ENCODE measurements at places on chromosomes 3 and 15.

GRCh38 chr3:184717399-184717983 lies 5.6 kb upstream of the MAGEF1 start:
- DNase-seq, result no peak

DNA sequence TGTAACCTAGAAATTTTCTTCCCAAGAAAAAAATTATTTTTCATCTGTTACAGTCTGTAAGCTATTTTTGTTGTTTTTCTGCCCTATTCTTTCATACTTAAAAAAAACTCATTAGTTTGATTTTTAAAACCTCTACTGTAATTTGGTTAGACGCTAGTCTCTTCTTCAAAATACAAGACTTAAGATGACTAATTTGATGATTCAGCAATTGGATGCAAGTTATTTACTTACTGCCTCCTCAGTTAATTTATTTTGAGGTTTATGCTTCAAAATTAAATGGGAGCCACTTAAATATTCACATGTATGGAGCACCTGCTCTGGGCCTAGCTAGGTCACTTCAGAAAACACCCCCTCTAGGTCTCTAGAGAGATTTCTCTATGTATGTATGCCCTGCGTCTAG lies 132.4 kb downstream of the IQCH start:
- DNase-seq, result no peak

- DNase-seq, result no peak
Observed at GRCh38 chr15:65960586-65960985, 91.3 kb downstream of the RAB11A start.

- peak; percentile 91 for DNase-seq
Observed at GRCh38 chr15:38068626-38069391, 134.4 kb downstream of the TMCO5A start.

DNA sequence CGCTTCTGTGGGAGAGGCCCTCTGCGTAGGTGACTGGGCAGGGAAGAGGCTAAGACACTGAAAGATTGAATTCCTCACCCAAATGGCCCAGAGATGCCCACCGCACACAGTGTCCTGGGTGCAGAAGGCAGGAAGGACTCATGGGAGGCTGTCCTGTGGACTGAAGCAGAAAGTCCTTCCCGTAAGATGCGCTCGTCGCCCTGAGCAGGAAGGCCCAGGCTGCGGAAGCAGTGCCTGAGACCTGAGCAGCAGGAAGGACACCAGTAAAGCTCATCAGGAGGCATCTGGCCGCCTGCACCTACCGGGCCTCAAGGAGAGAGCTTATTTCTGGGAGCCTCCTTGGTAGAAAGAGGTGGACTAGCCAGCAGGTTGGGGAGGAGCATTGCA lies 3.3 kb downstream of the PAK6 start:
- DNase-seq, result no peak

DNA sequence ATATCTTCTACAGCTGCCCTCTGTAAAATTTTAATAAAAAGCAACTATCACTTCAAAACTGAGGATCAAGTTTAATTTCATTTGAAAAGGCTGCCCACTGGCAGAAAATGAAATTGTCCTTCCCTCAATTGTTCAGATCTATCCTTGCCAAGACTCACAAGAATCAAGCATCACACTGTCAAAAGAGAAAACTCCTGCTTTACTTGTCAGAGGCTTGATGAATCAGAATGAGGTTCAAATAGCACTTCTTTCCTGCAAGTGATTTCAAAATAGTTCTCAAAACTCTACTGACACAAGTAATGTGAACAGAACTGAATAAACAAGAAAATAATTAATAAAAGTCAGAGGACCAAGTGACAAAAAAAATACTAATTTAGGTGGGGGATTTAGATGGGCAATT lies 70.6 kb downstream of the GOLIM4 start:
- DNase-seq, result peak; percentile 7

DNA sequence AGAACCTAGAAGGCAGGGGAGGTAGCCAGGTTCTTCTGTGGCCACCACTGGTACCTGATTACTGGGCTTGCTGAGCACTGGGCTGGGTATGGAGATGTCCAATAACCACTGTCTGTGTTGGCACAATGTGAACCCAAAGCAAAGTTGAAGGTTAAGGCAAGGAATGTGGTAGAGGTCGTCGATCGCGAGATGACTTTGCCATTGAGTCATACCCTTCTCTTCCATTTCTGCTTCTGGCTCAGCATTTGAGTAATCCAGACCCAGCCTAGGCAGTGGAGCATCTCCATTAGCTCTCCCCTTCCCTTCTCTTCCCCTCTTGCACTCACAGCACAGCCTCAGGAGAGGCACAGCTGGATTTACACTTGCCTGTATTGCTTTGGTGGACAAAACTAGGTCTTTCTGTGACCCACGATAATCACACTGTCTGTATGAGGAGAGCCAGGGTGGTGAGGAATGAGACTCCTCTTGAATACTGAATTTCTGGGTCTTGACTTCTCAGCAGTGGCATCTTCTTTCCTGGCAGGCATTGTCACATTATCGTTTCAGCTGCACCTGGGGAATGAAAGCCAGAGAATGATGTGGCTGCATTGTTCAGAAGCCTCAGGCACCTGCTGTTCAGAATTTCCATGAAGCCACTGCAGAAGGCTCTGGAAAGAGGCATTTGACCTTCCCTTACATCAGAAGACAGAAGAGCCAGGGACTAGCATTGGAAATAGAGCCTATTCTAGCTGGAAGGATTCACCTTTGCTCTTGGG lies 272.6 kb downstream of the PDCD6IP start:
- no peak for DNase-seq

DNA sequence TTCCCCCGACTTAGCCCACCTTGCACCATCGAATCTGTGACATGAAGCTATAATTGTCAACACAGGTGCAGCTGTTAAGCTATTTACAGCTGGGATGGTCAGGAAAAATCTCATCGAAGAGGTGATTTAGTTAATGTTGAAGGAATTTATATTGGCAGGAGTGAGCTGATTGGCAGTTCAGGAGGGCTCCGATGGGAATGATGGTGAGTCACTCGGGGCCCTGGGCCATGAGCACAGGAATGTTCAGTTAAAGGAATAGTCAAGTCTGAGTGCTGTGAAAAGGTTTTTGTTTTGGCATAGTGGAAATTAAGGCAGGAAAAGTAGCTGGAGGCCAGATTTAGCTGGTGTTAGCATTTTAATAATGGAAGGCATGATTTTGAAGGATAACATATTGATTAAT lies 95.7 kb downstream of the OXSM start:
- DNase-seq, result peak; percentile 16

- DNase-seq, result peak; percentile 23
Observed at GRCh38 chr3:111473550-111473949, 68.4 kb upstream of the CD96 start.

DNA sequence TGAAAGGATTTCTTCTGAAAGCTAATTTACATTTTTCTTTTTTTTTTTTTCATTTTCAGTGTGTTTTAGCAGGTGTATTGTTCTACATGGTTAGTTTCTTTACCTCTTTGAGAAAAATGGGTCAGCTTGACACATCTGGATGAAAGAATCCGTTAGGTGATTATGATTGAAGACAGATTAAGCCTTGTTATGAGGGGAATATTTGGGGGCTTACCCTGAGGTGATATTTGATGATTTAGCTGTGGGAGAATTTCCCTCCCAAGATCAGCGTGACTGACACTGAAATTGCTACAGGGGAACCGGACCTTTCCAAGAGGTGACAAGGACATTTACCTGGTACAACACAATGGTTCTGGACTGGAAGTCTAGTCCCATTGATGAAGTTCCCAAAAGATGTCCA lies 147.5 kb downstream of the NFKBIZ start:
- no peak for DNase-seq

- no peak for DNase-seq
Observed at GRCh38 chr3:111838133-111838532, 20.9 kb upstream of the PHLDB2 start.

GRCh38 chr3:104106276-104106675 lies 1260.4 kb upstream of the ALCAM start:
- no peak for DNase-seq

DNA sequence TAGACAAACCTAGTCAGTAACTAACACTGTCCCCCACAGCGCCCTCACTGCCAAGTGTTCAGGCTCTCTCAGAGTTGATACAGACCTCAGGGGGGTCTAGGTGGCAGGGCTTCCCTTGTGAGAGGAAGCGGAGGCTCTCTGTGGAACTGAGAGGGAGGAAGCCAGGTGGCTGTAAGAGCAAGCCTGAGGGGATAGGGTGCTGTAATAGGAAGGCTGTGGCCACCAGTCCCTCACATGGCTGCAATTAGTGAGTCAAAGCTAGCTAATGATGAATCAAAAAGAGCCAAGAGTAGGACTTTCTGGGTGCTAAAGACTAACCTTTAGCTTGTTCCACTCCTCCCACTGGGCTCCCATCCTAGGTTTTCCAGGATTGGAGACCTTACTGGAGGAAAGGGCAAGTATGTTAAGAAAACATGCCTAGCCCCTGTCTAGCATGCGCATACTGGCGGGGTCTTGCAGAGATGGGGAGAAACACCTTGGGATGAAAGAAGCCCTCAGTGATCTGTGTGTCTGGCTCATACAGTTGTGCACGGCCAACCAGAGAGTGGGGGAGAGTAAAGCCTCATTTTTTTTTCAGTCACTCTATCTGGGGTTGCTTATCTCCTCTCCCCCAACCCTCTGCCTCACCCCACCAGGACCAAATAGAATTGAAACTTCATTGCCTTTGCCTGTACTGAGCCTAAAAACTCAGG lies 13.3 kb upstream of the SOX2 start:
- no peak for DNase-seq

DNA sequence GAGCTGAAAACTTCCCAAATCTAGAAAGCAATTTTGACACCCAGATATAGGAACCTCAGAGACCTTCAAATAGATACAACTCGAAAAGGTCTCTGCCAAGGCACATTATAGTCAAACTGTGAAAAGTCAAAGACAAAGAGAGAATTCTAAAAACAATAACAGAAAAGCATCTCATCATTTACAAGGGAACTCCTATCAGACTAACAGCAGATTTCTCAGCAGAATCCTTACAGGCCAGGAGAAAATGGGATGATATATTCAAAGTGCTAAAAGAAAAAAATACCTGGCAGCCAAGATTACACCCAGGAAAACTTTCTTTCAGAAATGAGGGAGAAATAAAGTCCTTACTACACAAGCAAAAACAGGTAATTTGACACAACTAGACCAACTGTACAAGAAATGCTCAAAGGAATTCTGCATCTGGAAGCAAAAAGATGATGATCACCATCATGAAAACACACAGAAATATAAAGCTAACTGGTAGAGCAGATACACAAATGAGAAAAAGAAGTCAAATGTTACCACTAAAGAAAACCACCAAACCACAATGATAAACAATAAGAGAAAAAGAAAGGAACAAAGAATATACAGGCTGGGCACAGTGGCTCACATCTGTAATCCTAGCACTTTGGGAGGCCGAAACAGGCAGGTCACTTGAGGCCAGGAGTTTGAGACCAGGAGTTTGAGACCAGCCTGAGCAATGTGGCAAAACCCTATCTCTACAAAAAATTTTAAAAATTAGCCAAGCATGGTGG lies 50.4 kb downstream of the ADAM10 start:
- no peak for DNase-seq

DNA sequence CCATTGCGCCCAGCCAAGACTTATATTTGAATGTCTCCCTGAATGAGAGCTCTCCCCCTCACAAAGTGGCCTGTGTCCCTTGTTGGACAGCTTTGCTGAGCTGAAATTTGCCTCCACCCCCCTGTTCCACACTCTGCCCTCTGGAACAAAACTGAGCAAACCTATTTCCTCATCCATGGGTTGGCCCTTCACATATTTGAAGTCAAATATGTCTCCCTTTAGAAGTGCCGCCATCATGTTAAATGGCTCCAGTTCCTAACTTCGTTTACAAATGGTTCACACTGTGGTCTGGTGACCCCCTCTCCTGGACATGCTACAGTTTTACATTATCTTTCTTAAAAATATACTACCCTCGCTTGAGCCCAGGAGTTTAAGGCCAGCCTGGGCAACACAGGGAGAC lies 4.6 kb downstream of the PLIN1 start:
- DNase-seq, result no peak

GRCh38 chr3:15271785-15272381 lies 60.5 kb downstream of the SH3BP5 start:
- no peak for DNase-seq

DNA sequence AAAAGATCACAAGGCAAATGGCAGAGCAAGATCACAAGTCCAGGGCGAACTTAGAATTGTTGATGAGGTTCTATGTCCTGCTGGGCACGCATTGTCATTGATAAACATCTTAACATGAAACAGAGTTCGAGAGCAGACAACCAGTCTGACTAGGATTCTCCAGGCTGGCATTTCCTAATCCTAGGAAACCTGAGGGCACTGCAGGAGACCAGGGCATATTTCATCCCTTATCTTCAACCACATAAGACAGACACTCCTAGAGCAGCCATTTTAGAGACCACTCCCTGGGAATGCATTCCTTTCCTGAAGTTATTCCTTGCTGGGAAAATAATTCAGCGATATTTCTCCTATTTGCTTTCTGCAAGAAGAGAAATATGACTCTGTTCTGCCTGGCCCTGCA lies 1199.9 kb downstream of the SI start:
- no peak for DNase-seq

DNA sequence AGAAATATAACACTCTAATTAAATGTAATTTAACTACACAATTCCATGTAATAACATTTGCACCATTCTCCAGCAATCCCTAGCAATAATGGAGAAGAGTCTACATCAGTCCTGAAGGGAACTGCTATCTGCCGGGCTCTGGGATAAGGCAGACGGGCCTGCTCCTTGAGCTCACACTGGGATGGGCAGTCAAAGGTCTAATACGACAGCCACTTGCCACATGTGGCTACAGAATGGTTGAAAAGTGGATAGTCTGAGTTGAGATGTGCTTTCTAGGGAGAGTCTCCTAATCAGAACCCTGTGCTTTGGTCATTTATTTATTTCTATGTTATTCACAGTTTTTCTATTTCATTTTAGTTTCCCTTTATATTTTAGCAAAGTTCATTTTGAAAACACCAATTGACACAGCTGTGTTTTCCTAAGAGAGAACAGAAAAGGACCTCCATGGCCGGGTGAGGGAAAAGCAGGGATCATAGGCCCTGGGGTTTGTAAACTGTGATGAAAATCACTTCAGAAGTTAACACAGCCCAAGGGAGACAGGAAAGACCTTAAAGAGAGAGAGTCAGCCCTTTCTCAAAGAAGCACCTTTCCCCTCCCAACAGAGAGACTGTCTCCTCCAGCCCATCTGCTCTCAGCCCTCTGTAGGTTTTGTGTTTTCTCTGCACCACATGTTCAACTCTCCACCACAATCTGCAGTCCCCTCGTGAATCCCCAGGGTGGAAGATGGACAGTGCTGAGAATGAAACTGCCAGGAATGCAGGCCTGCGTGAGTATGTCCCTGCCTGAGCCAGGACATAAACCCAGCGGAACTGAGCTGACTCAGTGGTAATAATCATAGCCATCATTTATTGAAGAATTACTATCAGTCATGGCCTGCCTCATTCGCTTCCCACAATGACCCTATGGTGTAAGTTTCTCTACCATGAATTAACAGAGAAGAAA lies 11.6 kb downstream of the FSIP1 start:
- DNase-seq, result peak; percentile 83

DNA sequence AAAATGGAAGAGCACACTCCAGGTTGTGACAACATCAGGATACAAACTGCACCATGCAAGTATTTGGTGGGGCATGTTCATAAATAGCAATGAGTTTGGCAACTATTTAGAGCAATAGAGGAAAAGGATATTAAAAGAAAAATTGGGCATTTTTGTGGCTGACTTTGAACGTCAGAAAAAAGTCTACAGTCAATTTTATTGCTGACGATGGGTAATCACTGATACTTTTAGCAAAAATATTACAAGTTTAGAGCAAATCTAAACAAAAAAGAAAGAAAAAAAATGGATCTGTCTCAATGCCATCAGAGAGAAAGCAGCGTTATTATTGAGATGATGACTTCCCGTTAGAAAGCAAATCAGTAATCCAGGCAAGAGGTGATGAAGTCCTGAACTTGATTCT lies 65.2 kb downstream of the CGGBP1 start:
- no peak for DNase-seq

Measured in fibroblast of skin of back (primary cell).